ENCODE measurements at places on chromosomes 3 and 15. TPM values are rescaled to one million over a fixed set of nuclear protein-coding genes. Genes with fewer than 3 reads are reported as not detected.

DNA sequence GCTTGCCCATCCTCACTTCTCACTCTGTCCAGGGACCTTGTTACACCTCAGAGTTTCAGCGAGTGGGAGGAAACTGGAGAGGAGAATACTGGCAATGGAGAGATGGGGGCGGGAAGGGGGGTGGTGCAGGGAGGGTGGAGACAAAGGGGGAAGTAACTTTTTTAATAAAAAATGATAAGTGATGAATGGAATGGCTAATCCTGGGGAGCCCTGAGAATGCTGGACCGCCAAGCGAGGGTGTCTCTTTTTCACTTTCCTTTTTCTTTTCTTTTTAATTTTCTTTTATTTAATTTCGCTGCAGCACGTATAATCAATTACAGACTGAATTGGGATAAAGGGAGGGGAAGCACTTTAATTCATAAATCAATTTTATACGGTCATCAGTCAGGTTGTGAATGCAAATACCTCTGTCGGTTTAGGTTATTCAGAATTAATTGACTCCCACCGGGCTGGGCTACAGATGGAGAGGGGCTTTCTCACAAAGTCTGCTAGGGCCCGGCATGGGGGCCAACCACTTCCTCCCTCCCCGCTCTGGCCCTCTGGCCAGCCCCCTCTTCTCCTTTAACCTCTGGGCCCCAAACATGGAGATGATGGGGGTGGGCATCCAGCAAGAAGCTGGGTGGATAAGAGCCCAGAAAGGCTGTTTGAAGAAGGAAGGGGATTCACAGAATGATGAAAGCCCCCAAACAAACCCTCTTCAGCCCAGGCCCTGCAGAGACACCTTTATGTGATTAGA is 106.8 kb upstream of the BOC start:
- DNase-seq, result no peak

DNA sequence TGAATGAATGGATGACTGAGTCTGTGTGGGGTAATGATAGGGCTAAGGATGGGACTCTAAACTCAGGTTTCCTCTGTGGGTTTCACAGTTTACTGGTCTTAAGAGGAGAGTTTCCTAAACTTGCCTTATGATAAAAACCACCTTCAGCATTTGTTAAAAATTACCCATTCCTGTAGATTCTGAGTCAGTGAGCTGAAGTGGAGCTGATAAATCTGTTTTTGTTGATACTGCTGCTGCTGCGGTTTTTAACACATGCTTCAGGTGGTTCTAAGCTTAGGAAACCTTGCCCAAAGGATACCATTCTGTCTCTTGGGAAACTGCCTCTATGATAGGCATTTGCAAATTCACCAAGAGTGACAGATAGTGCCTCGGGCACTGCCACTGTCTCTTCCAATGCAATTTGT is 52.6 kb downstream of the MECOM start:
- no peak for DNase-seq

DNA sequence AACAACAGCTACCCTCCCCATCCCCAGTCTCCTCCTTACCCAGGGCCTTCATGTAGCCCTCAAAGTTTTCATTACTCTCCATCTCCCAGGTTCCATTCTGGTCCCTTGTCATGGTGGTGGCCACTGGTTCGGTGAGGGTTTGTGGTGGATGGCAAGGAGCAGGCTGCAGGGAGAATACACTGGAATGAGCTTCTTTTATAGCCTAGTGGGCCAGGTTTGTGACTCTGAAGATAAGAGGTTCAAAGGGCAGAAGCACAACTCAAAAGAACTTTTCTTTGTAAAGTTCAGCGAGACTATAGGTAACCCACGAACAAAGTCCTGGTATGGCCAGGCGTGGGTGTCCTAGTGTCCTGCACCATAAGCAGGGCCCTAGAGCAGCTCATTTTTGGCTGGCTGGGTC is at the start of gene RBP2:
Gene RBP2, minus strand, starts transcription at position 169 of the 400 bp plus-strand sequence. Its CDS starts 57 bp downstream, at position 112.
- DNase-seq, result no peak

DNA sequence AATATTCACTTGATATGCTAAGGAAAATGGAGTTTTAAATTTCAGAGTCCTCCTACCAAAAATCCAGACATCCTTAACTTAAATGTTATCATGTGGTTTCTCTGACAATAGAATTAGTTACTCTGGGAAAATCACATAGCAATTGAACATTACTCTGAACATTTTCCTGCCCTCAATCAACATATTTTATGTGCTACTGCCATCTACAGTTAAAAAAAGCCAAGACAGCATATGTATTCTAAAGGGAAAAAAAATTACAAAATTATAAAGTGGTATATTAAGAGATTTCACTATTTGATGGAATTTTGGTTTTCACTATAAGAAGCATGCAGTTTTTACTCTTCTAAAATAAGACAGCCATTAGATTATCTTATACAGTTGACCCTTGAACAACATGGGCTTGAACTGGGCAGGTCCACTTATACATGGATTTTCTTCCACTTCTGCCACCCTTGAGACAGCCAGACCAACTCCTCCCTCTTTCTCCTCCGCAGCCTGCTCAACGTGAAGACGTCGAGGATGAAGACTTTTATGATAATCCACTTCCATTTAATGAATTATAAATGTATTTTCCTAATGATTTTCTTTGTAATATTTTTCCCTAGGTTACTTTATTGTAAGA is 122.3 kb downstream of the ATP1B3 start:
- DNase-seq, result no peak

DNA sequence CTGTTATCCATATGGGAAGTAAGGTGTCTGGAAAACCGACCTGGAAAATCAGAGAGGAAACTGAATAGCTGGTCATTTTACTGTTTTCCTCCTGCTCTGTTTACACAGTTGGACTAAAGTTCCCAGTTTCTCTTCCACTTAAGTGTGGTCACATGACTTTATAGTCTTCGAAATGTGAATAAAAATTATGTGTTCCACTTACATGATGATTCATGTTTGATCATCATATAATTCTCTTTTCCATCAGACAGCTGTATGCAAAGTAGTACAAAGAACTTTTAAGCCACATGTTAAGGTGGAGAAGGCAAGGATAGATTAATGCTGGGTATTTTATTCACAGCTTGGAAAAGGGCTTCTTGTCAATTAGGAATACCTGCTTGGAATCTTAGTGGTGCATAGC is 525.5 kb upstream of the BCHE start:
- no peak for DNase-seq

DNA sequence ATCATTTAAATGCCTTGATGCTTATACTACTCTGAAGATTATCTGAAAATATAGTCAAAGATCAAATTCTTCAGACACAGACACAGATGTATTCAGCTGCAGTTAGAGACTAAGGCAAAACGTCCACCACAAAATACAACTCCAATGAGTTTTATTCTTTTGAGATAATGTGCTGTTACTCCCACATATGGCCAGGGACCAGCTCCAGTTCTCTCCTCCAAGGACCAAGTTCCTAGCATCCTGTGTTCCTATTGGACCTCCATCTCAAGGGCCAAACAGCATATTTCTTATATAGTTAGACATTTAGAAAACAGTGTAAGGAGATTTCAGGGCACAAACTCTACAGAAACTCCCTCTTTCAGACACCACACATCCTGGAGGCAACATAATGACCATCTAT is 27.1 kb downstream of the IP6K1 start:
- no peak for DNase-seq

The PPM1M gene
- total RNA-seq, result 2.3 TPM

The PEX5L gene
- total RNA-seq, result 1.5 TPM

The AHSG gene
- not detected for total RNA-seq

The FAM107A gene
- total RNA-seq, result 0.11 TPM

The GPR62 gene
- not detected for total RNA-seq

The ARNT2 gene
- total RNA-seq, result 8.0 TPM
